Lung microvascular endothelial cell (primary cell): ENCODE measurements at places on chromosomes 16 and 17. TPM values are rescaled to one million over a fixed set of nuclear protein-coding genes. Genes with fewer than 3 reads are reported as not detected.

DNA sequence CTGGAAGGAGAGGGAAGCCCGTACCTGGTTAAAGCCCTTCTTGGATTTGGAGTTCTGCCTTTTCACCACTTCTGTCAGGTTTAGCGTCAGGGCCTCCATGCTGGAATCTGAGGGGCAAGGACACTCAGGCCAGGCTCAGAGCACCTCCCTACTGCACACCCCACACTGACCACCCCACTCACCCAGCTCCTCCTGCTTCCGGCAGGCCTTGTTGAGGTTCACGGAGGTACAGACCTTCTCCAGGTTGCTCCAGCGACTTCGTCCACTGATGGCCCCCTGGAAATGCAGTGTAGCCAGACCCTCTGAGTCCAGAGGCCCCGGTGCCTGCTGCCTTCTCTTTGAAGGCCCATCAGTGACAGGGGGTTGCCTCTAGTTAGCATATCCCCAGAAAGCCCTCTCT, 14.1 kb upstream of the PIK3R6 start:
- DNase-seq = no peak

CLEC19A gene
- not detected in 2 replicates for total RNA-seq

EFCAB13 gene
- 2.4 and 6.2 TPM in 2 replicates for total RNA-seq

DNA sequence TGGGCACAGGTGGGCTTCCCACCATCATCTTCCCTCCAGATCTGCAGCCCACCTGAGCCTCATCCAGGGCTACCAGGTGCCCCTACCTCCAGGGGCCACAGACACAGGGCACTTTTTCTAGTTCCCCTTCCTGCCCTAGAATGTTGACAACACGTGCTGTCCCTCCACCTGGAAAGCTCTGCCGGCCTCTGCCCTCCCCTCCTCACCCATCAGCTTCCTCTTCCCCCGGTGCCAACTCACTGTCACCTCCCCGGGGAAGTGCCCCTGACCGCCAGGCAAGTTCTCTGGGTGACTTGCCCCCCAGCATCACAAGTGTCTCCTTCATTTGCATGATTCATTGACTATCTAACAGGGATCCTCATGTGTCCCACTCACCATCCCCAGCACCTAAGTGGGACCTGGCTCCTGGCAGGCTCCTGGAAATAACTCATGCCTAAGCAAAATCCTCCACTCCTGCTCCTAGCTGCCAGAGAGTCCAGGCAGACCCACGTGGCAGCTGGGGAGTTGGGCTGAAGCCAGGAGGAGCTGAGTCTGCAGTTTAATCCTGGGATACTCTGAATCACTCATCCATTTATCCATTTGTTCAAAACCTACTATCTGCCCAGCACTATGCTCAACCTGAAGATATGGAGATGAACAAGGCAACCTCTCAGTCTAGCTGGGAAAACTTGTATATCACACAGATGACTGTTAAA, 304.4 kb downstream of the FOXL1 start:
- peak; percentile 52 for DNase-seq
